NCI-H1092 treated with DMSO at 0.1 percent for 48 hours (cell line): ENCODE measurements at places on chromosomes 12 and 14.

- DNase-seq: peak; percentile 38
Observed at GRCh38 chr12:122123051-122123760, 44.6 kb downstream of the MLXIP start.

DNA sequence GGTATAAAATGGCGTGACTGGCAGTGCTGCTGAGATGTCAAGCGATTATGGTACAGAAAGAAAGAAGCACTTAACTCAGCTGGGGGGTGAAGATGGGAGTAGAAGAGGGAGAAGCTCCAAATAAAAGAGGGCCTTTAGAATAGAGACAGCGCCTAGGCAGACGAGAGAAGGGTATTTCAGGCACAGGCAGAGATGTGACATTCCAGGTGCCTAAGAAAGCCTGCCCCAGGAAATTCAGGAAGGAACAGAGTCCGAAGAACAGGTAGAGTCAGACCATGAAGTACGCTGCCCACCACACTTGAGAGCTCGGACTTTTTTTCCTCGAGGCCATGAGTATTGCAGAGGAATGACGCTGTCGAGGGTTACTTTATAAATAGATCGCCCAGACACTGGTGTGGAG lies 170.9 kb upstream of the ATF7IP start:
- DNase-seq: no peak

- no peak for DNase-seq
Observed at GRCh38 chr12:4274396-4275015, 944 bp downstream of the CCND2 start.

DNA sequence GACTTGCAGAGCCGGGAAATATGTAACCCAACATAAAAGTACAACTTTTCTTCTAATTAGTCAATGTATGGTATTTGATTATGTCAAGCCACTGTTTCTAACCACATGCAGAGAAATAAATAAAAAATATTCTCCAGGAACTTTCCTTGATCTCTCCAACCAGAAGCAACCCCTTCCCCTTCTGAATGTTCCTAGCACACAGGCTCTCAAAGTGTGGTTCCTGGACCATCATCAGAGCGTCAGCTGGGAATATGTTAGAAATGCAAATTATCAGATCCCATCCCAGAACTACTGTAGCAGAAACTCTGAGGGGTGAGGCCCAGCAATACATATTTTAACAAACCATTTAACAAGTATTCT lies 21.0 kb upstream of the ITPR2 start:
- DNase-seq: no peak

- DNase-seq: no peak
Observed at GRCh38 chr12:77102691-77103090, 37.3 kb upstream of the E2F7 start.

- no peak for DNase-seq
Observed at GRCh38 chr14:35418093-35418492, 13.5 kb upstream of the NFKBIA start.

- DNase-seq: no peak
Observed at GRCh38 chr14:43204816-43205215, 1302.3 kb downstream of the FSCB start.

GRCh38 chr12:57717131-57717530 lies 21.4 kb downstream of the AGAP2 start:
- DNase-seq: no peak
